ENCODE measurements at places on chromosomes 4 and X.

DNA sequence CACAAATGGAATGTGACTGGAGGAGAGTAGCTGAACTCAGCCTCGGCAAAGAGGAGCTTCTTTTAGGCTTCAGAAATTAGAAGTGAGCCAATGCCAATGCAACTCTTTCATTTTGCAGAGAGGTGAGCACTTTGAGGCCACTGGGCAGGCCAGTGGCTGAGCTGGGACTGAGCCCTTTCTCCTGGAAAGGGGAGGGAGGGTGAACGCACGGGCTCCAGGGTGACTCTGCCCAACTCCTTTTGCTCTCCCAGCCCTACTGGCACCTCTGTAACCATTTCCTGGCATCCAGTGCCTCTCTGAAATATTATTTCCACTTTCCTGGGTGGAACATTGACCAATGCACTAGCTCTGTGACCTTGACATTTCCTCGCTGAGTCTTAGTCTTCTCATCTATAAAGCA, 88.1 kb downstream of the SLC2A9 start:
- no peak for DNase-seq

- DNase-seq, result no peak
Observed at GRCh38 chr4:139558235-139559088, 2.4 kb upstream of the SETD7 start.

DNA sequence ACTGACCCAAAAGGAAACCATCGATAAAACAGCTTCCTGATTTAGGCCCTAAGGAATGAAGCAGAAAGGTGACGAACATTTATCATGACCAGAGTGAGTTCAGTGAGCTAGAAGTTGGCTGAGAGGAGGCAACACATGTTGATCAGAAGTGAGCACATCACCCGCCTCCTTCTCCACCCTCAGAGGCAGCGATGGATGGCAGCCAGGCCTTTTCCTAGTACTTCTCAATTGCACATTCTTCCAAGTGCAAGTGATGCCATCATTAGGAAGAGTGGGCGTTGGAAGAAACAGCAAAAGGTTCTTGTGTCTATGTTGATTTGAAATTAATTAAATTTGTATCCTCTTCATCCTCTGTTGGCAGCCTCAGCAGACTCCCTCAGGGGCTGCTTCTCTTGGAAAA, 51.7 kb downstream of the TMEM154 start:
- no peak for DNase-seq

DNA sequence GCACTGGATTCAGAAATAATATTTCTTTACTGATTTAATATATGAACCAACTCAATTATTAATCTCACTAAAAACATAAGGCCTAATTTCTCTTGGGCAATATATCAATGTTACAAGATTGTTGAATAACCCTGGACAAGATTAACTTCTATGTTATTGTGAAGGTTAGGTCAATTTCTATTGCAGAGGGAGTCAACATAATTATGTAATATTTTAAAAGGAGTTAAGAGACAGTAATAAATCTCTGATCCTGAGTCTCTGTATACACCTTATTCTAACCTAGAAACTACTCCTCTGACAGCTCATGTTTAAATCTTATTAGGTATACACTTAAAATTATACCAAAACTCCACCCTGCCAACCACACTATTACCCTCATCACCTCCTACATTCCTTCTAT, 15.1 kb upstream of the GPRIN3 start:
- no peak for DNase-seq

DNA sequence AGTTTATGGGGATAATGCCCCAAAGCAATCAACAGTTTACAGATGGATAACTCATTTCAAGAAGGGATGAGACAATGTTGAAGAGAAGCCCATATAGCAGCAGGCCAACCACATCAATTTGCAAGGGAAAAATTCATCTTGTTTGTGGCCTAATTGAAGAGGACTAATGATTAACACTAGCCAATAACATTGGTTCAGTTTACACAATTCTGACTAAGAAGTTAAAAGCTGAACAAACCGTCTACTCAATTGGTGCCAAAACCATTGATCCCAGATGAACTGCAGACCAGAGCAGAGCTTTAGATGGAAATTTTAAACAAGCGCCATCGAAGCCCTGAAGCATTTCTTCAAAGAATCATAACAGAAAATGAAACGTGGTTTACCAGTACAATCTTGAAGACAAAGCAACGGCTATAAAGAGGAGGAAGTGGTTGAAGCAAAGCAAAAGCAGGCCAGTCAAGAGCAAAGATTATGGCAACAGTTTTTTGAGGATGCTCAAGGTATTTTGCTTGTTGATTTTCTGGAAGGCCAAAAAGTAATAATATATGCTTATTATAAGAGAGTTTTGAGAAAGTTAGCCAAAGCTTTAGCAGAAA, 20.5 kb upstream of the BLTP1 start:
- DNase-seq, result no peak

DNA sequence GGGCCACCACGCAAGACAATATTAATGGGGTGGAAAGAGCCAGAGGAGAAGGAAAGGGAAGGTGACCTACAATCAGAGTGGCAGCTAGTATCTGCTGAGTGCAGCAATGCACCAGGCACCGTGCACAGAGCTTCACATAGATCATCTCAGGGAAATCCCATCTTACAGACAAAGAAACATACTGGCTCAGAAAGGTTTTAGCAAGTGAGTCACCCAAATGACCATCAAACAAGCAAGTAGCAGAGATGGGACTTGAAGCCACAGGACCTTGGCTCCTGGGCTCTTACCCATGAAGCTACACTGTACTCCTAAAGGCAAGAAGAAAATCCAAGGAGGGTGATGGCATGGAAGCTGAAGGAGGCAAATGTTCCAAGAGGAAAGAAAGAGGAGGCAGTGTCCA, 6.8 kb downstream of the ANXA5 start:
- no peak for DNase-seq

- no peak for DNase-seq
Observed at GRCh38 chr4:183492791-183493222, 12.1 kb upstream of the ING2 start.

DNA sequence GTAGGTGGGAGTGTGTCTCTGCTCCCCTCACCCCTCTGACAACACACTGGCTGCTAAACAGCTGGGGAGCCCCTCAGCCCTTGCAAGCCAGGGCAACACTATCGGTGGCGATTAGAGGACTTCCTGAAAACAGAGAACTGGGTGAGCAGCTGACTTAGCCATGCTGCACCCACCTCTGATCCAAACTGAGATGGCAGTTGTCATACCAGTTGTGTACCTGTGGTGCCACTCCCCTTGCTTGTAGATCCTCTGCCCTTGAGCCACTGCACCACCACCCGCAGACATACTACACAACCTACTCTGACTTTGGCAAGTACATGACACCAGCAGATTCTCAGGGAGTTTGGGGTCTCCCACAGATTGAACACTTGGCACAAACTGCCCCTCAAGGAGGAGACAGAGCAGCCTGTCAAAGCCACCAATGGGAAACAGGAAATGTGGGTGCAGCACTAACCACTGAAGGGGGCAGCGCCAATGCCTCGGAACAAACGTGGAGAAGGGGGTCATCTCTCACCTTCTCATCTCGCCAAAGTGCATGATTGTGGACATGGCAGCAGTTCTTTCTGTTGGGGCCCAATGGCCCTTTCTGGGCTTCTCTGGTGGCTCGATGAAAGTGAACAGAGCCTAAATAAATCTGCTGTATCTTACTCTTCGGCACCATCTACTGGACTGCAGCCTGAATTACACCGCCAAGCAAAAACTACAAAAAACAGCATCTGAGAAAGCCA, 119.8 kb downstream of the NEK1 start:
- DNase-seq, result no peak

DNA sequence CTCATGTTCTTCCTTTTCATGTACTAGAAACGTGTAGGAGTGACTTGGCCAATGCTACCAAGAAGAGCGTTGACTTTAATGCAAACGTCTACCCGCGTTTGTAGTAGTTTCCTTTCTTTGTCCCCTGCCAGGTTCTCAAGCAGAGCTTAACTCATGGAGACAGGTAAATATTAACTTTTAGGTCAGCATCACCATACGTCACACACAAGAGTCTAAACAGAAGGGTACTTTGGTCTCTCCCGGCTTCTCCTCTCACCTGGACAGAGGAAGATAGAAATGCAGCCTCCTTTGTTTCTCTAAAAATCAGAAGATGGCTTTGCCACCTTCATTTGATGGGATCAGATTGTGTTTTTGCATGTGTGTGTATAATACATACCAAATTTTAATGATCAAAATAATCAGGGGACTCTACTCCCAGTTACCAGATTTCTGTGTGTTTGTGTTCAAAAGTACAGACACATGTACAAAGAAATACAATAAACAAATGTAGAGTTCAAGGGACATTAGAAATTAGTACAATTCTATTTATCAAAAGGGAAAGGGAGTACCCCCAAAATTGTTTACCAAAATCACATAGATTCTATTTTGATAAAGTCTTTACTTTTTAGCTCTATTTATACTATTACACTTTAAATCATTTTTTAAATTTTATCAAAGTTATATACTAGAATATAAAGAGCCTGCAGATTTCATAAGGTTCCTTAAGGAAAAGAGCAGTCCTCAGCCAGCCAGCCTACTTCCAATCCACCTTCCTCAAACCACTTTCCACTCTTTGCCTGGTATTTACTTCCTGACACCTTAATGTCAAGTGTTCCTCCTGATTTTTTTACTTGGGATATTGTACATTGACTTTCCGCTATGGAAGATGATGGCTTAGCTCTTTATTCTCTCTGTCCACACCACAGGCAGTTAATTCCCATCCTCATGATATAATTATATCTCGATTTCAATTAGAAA, 195.5 kb downstream of the RELL1 start:
- no peak for DNase-seq

DNA sequence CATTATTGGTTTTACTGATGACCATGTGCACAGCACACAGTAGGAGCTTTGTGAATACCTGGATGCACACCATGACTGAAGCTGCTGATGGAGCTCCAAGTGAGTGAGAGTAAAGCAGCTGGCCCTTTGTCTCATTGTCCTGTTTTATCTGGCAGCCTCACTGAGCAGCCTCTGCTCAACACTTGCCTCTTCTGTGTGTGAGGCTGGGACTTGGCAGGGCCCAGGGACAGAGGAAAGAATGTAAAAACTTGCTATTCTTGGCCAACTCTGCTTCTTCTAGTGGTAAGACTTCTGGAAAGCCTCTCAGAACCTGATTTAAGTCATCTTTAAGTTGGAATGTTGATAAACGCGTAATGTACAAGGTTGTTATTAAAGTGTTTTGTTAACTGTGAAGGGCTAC, 61.4 kb downstream of the BEX1 start:
- DNase-seq, result no peak

GRCh38 chr4:81257021-81257420, 42.0 kb upstream of the PRKG2 start:
- no peak for DNase-seq

DNA sequence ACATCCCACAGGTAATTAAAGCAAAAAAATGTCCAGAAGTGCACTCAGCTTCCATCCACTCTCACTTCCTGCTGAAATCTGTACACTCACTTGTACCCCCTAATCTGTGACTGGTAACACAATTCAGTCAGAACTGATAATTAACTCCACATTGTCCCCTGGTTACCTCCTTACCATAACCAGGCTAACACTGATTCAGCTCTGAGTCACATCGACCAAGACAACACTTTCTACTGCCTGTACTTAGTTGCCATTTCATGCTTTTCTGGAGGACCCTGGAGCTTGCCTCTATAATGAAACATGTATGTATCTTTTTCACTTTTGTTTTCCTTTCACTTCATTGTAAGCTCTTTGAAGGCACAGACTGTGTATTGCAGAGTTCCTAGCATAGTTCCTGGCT, 130.9 kb upstream of the GABRG1 start:
- DNase-seq, result no peak

DNA sequence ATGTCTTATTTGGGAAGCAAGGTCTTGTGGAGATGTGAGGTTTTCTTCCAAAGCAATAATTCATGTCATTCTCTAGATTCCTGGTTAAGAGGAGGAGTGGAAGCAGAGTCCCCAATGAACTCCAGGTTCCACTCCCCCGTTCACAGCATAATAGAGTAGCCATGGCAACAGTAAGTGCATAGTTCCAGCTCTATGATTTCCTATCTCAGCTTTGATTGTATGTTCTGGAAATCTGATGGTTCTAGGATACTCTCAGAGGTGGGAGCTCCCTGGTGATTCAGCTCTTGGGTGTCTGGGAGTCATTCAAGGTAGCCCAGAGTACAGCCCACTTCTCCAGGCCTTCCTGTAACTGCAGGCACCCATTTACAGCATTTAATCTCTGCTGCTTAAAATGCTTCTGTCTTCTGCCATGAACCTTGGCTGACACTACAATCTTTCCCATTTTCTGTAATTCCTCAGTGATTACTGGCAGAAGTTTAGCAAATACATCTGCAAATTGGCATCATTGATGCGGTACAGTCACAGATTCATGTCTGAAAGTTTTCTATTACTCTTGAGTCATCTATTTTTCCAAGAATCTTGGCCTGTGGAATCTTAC, 242.0 kb downstream of the MAPK10 start:
- DNase-seq, result no peak
